Muscle of back (tissue), 13 donors: ENCODE measurements at places on chromosomes 13 and 19.
A peak's percentile ranks its signal among the peaks of the same experiment; 100 is the strongest.

DNA sequence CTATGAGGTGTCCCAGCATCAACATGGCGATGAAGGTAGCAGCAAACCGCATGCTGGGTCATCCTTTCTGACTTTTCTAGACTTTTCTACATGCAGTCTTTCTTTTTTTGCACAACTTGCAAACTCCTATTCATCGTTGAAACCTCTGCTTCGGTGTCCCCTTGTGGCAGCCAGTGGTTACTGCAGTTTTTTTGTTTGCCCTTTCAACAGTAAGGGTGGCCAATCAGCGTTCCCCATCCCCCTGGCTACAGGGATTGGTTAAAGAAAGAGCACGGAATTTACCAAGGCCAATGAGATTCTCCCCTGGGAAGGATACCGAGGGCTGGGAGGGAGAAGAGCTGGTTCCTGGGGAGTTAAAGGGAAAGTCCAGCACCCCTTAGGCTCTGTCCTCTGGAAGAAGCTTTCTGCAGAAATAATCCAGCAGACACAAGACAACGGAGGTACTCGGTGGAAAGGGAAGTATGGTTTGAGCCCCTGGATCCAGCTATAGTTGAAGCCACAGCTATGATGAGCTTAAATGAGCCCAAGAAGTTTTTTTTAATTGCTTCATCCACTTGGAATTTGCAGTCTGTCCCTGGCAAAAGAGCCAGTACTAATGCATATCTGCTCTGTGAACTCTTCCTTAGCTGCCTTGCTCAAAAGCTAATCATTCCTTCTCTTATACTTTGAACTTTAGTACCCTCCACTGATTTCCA is 5.6 kb upstream of the LSM4 start:
- DNase-seq: peak; percentile 97

- no peak for DNase-seq
Observed at GRCh38 chr13:42524487-42525034, 49.4 kb upstream of the TNFSF11 start.

DNA sequence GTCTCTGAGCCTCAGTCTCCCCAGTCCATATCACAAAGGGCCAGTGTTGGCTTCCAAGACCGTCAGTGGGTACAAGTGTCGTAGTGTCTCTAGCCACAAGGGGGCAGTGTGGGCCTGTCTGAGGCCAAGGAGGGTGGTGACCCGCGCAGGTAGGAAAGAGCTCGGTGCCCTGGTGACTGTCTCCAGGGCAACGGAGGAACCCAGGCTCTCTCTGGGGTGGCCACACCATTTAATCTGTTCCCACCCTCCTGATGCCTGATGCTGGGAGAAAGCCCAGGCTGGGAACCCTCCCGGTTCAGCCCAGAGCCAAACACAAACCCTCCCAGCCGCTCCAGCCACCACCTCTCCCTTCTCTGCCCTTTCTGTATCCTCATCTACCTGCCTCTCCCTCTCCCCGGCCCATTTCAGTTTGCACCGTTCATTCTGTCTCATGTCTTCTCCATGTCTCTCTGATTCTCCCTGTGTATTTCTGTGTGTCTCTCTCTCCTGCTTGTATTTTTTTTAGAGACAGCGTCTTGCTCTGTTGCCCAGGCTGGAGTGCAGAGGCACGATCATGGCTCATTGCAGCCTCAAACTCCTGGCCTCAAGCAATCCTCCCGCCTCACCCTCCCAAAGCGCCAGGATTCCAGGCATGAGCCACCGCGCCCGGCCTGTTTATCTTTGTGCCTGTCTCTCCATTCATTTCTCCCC is 17.5 kb upstream of the MEIS3 start:
- DNase-seq: peak; percentile 67

DNA sequence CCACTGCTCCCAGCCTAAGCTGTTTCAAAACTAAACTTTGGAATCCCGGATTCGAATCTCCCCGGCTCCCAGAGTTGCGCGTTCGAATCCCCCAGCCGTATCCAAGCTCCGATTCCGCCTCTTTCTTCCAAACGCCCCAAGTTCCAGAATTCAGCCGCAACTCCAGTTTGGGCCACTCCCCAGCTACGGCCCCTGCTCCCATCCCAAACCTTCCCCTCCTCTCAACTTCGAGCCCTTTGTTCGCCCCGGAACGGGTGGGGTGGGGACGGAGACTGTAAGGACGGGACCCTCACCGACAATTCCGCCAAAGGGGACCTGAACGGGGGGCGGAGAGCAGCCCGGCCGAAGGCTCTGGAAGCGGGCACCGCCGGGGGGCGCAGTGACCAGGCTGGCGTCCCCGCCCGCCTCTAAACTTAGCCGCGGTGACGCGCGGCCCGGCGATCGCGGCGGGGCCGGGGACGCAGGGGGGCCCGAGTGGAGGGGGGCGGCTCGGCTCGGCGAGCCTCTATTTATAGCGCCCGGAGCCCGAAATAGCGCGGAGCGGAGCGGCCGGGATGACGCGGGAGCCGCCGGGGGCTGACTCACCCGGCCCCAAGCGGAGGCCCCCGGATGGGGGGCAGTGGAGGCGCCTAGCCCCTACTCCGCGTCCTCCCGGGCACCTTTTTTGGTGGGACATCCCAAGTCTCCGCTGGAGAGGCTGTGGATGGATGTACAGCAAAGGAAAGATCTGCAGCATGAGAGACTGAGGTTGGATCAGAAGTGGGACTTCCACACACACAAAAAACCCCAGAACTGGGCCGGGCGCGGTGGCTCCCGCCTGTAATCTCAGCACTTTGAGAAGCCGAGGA is 4.9 kb upstream of the ERCC1 start:
- peak; percentile 79 for DNase-seq

DNA sequence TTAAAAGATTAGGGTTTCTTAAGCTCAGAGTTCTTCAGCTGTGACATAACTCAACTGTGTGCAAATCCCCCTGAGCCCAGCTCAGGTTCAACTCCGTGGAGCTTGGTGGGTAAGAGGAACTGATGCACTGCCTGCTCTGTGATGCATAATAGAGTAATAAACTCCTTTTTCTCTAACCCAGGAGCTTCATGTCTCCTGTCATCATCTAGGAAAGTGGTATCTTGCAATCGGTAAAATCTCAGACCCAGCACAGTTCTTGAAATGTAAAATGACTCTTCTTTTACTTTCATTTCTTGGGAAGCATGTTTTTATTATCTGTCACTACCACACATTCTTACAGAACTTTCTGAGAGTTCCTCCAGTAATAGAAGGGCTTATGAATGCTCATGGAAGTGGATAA is 123.8 kb upstream of the PCDH9 start:
- DNase-seq: peak; percentile 30

DNA sequence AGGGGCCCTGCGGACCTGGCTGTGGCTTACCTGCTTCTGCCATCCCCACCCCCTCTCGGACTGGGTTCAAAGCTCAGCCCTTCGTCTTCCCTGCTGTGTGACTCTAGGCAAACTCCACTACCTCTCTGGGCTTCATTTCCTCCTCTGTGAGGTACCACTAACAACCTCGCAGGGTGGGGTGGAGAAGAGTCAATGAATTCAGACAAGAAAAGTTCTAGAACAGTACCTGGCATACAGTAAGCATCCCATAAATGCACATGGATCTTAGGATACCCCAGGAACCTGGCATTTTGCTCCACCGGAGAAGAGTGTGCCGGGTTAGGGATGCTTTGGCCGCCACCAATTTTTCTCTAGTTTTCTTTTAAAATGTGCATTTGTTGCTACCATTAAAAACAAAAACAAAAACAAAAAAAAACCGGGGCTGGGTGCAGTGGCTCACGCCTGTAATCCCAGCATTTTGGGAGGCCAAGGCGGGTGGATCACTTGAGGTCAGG is 3.4 kb downstream of the TLE5 start:
- no peak for DNase-seq

DNA sequence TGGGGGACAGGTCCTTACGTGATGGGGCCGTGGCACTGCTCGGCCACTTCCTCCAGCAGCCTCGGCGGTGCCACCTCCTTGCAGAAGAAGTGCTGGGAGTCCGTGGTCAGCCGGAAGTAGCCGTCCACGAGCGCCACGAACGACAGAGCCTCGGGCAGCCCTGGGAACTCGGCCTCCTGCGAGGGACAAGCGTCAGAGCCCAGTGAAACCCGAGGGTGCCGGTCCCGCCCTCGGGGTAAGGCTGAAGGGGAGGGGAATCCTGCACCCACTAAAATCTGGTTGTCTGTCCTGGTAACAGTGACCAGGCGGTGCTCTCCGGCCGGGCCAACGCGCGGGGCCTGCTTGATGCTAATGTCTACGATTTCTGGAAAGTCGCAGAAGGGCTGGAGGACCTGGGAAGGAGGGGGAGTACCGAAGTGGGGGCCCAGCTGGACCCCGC is 6.4 kb downstream of the JAK3 start:
- no peak for DNase-seq

DNA sequence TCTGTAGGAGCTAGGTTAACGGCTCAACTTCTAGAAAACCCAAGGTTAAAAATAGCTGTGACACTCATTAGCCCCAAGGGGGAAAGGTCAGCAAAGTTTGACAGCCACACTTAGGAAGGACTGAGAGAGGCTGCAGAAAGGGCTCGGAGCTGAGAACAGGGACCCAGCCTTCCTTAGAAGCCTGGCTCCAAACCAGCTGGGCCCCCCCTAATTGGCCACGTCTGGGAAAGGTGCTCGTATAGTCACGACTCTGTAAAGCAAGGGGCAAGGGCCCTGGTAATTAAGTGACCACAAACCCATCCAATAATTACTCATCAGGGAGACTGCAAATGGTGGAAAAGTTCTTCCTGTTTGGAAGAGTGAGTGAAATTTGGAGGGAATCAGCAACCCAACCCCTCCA is 90.5 kb downstream of the RNASEH2B start:
- no peak for DNase-seq

DNA sequence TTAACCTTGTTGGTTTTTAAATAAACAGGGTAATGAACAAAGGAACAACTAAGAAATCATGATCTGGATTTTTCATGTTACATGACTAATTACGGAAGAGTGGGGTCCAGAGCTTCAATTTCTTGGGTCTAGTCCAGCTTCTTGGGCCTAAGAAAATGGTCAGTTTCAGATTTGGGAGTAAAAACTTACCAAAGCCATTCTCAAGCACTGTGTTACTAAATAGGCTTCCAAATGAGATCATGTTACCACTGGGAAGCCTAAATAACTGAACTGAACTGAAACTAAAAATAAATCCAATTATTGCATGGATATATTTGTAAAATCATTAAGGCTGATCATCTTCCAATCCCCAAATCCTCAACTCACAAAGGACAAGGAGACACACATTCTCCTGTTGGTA is 13.9 kb downstream of the TBC1D4 start:
- DNase-seq: no peak

DNA sequence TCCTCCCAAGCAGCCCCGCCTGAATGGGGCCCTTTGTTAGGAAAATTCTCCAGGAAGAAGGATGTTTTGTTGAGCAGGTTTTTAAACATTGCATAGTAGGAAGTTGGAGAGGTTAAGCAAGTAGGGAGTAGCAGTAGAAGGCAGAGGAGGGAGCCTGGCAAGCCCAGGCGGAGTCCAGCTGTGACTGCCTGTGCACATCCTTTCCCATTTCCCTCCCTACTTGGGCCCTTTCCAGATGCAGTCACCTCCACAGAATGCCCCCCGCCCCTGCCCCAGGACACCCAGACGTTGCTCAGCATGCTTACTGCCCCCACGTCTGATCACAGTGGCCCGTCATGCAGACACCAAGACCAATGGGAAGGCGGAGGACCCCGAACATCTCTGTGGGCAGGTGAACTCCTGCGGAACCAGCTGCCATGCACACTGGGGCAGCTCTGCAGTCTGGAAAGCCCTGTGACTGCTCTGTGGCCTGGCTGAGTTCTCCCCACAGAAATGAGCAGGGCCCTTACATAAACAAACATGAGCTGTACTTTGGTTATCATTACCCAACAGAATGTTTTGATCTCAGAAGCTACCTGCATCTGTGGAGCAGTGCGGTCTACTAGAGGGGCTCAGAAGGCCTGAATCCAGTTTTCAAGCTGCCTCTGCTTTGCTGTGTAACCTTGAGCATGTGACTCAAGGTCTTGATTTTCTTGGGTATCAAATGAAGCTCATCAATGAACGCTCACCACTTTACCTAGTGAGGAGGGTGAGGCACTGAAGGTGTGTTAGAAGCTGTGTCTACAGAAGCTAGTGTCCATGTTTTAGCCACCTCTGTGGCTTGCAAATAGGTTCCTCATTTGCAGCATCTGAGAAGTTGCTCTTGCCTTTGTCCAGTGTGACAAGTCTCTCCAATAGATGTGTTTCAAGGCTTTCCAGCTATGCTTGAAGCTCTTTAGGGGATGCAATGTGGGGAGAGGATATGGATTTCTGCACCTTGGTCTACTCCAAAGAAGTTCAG is 84.2 kb downstream of the TNFRSF19 start:
- DNase-seq: no peak

GRCh38 chr13:53782488-53782961 is 753.9 kb downstream of the OLFM4 start:
- DNase-seq: peak; percentile 56

- no peak for DNase-seq
Observed at GRCh38 chr19:28402701-28403290, 810.2 kb downstream of the UQCRFS1 start.

DNA sequence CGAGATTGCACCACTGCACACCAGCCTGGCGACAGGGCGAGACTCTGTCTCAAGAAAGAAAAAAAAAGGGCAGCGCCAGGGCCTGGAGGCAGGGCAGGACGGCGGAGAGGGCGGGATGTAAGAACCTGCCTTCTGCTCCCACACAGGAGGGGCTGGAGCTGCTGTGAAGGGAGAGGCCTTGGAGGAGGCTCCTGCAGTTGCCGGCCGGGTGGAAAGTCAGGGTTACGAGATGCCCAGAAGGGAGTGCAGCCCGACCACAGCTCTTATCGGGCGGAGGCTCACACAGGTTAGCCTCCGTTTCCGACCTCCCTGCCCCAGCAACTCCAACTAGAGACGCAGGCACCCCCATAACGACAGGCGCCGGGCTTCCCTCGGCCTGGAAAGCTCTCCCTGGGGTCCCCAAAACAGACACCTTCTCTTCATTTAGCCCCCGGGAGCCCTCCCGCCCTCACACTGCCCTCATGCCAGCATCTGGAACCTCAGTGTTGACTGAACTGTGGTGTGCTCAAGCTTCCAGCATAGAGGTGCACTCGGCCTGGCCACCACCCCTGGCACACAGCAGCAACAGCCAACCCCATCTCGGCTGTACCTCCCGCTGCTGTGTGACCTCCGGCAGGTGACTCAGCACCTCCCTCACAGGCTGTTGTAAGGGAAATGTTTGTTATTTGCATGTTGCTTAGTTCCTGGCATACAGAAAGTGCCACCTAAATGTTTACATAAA is 1.4 kb downstream of the PLPP2 start:
- DNase-seq: no peak

DNA sequence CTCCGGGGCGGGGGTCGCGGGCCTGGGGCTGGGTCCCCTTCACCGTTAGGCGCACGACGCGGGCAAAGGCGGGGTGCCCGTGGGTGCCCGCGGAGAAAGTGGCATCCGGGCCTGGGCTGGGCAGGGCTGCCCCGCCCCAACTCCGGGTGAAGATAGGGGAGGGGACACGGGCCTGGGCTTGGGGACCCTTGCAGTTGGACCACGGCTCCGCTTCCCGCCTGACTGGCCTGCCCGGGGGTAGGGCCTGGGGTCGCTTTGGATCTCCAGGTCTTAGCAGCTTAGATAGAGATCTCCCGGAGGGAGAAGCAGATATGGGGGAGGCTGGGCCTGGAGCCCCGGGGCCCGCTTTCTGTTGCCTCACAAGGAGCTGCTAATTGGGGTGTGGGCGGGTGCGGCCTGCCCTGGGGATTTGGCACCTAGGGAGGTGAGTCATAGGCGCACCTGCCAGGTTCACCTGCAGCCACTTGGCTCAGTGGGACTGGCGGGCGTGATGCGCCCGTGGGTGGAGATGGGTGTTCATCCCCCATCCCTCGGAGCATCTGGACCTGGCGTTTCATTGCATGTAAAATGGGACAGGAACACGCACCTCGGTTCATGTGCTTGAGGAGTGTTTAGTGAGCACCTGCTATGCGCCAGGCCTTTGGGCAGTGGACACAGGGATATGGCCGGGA is 585 bp downstream of the MAP1S start:
- DNase-seq: no peak

GRCh38 chr13:33275916-33276315 is 9.6 kb downstream of the STARD13 start:
- DNase-seq: no peak
